ENCODE measurements at places on chromosomes 16 and 17. TPM values are rescaled to one million over a fixed set of nuclear protein-coding genes. Genes with fewer than 3 reads are reported as not detected.

Gene FOXL1
- 0.12 TPM for total RNA-seq

- no peak overlapping the region for H3K4me3 ChIP-seq
- no peaks in the 10 kb centered on the region for H3K27me3 ChIP-seq
- no peak overlapping the region for H3K27ac ChIP-seq
- H3K4me1 ChIP-seq, result no peaks in the 10 kb centered on the region
Measured at GRCh38 chr16:21727344-21727743, 63.6 kb downstream of the OTOA start.

DNA sequence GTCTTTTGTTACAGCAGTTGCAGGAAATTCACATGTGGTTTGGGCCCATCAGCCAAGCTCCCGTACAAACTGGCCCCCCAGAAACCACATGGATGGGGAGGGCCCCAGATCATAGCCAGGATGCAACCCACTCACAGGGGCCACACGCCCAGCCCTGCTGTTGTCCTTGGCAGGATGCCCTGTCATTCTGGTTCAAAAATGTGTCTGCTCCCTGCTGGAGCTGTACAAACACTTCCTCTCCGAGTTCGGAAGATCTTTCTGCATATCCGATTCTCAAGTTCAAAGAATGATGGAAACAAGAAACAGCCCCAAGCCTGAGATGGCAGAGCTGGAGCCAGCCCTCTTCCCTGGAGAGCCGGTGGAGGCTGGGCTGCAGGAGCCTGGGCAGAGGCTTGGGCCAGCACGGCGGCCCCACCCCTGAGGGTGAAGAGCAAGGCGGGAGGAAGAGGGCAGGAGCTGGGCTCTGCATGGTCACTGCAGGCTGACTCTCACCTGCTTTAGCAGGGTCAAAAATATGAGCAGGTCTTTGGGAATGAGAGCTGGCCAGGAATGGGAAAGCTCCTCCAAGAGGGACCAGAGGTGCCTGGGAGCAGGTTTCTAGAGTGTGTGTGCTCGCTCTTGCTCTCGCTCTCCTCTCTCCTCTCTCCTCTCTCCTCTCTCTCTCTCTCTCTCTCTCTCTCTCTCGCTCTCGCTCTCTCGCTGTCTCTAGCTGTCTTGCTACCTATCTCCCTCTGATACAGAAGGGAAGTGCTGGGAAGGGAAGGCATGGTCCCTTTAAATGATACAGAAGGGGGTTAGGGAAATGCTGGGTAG, 34.7 kb upstream of the ENPP7 start:
- H3K36me3 ChIP-seq, result no peaks in the 10 kb centered on the region
- no peak for DNase-seq
- H3K4me3 ChIP-seq, result no peak overlapping the region

DNA sequence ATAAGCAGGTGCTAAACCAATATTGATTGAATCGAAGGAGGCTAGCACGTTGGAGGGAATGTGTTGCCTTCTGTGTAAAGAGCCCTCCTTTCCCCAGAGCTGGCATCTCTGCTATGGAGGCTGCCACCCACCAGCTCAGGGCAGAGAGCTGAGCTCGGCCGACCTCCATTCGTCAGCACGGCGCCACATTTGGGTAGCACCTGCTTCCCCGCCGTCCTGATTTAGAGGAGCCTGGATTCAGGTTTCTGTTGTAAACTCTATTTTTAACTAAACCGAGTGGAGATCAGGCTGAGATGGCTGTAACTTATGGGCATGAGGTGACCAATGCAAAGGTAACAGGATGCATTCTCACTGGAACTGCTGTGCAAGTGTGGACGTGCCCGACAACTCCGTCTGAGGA, 172.5 kb downstream of the CCDC182 start:
- H3K27ac ChIP-seq, result no peak overlapping the region
- DNase-seq, result no peak
- H3K36me3 ChIP-seq, result no peaks in the 10 kb centered on the region
- peaks cover 6% of the 10 kb centered on the region for H3K4me1 ChIP-seq
- H3K4me3 ChIP-seq, result no peak overlapping the region
